ENCODE measurements at places on chromosomes 7 and 10. TPM values are rescaled to one million over a fixed set of nuclear protein-coding genes. Genes with fewer than 3 reads are reported as not detected.

- H3K4me1 ChIP-seq = no peaks in the 10 kb centered on the region
- no peak overlapping the region for H3K27ac ChIP-seq
- no peaks in the 10 kb centered on the region for H3K36me3 ChIP-seq
- no peak for DNase-seq
- no peaks in the 10 kb centered on the region for H3K27me3 ChIP-seq
These were observed 14.4 kb upstream of the TTYH3 start for GRCh38 chr7:2617325-2617905.

DNA sequence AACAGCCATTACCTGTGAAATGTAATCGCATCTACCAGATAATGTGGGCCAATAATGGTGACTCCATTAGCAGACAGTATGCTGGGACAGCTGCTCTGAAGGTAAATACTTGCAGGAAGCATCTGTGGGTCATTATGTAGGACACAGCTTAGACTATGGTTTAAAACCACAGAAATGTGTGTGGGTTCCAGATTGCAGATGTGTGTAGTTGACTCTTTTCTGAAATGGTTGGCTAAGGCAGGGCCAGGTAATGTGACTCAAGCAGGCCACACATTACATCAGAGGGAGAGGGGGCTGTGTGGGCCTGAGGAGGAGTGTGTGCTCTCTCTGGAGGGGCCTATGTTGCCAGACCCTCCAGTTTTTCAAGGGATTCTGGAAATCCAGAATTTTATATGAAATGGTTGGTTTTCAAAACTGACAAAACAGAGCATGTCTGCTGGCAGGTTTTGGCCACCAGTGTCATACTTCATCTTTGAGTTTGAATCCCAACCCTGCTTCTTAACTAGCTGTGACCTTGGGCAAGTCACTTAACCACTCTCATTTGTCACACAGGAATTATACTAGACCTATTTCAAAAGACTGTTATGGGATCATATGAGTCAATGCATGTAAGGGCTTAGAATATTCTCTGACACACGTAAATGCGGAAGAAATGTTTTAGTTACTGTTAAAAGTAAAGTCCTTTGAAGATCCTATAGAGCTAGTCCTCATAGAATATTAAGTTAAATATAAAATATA lies 64.5 kb downstream of the MCMBP start:
- no peak overlapping the region for H3K4me3 ChIP-seq
- H3K27me3 ChIP-seq = no peaks in the 10 kb centered on the region
- H3K36me3 ChIP-seq = peaks cover 20% of the 10 kb centered on the region

DNA sequence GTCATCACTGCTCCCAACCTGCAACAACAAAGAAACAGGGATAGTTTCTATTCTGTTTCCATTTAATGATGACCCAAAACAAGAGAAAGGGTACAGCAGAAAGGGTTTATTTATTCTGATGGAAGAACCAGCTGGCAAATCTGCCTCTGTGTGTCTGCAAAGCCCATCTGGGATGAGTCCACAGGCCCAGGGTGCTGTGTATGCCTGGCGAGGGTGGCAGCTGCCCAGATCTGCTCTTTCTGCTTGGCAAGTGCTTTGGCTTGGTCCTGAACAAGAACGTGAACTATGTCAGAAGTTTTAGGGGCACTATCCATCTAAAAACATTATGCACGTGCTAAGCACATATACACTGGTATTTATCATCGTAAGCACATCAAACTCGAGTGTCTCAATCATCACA lies 333.8 kb downstream of the CXCL12 start:
- H3K27me3 ChIP-seq = peaks cover 12% of the 10 kb centered on the region
- peaks cover 2% of the 10 kb centered on the region for H3K4me1 ChIP-seq
- H3K36me3 ChIP-seq = no peaks in the 10 kb centered on the region
- no peak for DNase-seq
- no peak overlapping the region for H3K27ac ChIP-seq
- no peak overlapping the region for H3K4me3 ChIP-seq

DNA sequence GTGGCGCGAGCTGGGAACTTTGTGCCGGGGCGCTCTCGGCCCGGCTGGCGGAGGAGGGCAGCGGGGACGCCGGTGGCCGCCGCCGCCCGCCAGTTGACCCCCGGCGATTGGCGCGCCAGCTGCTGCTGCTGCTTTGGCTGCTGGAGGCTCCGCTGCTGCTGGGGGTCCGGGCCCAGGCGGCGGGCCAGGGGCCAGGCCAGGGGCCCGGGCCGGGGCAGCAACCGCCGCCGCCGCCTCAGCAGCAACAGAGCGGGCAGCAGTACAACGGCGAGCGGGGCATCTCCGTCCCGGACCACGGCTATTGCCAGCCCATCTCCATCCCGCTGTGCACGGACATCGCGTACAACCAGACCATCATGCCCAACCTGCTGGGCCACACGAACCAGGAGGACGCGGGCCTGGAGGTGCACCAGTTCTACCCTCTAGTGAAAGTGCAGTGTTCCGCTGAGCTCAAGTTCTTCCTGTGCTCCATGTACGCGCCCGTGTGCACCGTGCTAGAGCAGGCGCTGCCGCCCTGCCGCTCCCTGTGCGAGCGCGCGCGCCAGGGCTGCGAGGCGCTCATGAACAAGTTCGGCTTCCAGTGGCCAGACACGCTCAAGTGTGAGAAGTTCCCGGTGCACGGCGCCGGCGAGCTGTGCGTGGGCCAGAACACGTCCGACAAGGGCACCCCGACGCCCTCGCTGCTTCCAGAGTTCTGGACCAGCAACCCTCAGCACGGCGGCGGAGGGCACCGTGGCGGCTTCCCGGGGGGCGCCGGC lies 870 bp downstream of the FZD1 start:
- no peaks in the 10 kb centered on the region for H3K36me3 ChIP-seq
- peaks cover 7% of the 10 kb centered on the region for H3K4me1 ChIP-seq
- H3K27ac ChIP-seq = no peak overlapping the region
- peaks cover 52% of the 10 kb centered on the region for H3K27me3 ChIP-seq
- DNase-seq = peak; percentile 11
- H3K4me3 ChIP-seq = peak overlapping the region; percentile 83

DNA sequence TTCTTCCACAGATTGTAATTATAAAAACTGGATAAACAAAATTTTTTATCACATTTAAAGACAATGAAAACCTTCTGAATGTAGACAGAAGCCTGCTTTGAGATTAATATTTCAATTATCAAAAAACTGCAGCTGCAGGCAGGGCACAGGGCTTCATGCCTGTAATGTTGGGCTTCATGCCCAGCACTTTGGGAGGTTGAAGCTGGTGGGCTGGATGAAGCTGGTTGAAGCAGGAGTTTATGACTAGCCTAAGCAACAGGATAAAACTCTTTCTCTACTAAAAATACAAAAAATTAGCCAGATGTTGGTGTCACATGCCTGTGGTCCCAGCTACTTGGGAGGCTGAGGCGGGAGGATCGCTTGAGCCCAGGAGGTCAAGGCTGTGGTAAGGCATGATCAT lies 41.2 kb downstream of the PDZD8 start:
- H3K27ac ChIP-seq = no peak overlapping the region
- no peak for DNase-seq
- H3K27me3 ChIP-seq = no peaks in the 10 kb centered on the region
- H3K4me3 ChIP-seq = no peak overlapping the region

DNA sequence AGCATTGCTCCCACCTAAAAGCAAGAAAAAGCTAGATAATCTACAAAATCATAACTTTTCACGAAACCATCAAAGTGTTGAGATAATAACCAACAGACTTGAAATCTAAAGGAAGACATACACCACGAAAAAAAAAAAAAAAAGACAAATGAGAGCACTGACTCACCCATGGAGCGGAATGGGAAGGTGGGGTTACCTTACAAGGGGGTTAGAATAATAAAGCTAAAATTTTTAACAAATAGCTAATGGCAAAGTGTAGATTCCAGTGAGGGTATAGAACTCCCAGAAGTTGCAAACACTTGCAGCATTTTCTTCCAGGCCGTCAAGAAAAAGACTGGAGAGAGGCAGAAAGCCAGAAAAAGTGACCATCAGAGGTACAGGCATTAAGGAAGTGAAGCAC lies 27.2 kb downstream of the IPMK start:
- no peak for DNase-seq
- no peak overlapping the region for H3K4me3 ChIP-seq
- H3K27ac ChIP-seq = no peak overlapping the region
- H3K4me1 ChIP-seq = peaks cover 18% of the 10 kb centered on the region
- H3K27me3 ChIP-seq = no peaks in the 10 kb centered on the region

- H3K36me3 ChIP-seq = no peaks in the 10 kb centered on the region
- H3K4me1 ChIP-seq = no peaks in the 10 kb centered on the region
- no peak overlapping the region for H3K27ac ChIP-seq
- no peak for DNase-seq
- no peak overlapping the region for H3K4me3 ChIP-seq
- H3K27me3 ChIP-seq = no peaks in the 10 kb centered on the region
These were observed 357.1 kb downstream of the PCLO start for GRCh38 chr7:82805527-82805960.

DNA sequence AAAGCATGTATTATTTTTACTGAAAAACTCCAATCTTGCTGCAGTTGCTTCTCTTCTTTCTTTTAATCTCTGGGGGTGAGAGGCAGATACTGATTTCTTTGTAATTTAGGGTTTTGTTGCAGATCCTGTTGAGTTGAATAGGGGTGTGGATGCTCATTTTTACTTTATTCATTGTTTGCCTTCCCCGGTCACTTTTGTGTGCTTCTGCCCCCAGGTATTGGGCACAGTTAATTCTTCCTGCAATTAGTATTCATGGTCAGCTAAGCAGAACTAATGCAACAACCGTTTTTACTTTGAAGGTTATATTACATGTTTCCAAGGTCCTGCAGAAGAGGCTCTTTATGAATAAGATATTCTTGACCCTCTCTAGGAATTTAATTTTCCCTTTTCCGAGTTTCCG lies 96.4 kb downstream of the BUB3 start:
- no peaks in the 10 kb centered on the region for H3K27me3 ChIP-seq
- no peaks in the 10 kb centered on the region for H3K36me3 ChIP-seq
- H3K27ac ChIP-seq = no peak overlapping the region
- H3K4me1 ChIP-seq = no peaks in the 10 kb centered on the region
- DNase-seq = no peak
- no peak overlapping the region for H3K4me3 ChIP-seq

DNA sequence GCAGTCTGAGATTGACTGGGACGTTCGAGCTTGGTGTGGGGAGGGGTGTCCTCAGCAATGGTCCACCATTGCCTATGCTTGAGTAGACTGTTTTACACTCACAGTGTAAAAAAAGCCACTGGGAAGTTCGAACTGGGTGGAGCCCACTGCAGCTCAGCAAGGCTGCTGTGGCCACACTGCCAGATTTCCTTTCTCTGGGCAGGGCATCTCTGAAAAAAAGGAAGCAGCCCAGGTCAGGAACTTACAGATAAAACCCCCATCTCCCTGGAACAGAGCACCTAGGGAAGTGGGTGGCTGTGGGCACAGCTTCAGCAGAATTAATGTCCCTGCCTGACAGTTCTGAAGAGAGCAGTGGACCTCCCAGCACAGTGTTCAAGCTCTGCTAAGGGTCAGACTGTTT lies 80.3 kb downstream of the BICC1 start:
- H3K27ac ChIP-seq = no peak overlapping the region
- DNase-seq = no peak
- H3K4me3 ChIP-seq = no peak overlapping the region
- H3K27me3 ChIP-seq = no peaks in the 10 kb centered on the region
- H3K4me1 ChIP-seq = no peaks in the 10 kb centered on the region

- no peaks in the 10 kb centered on the region for H3K4me1 ChIP-seq
- no peak overlapping the region for H3K4me3 ChIP-seq
- no peak overlapping the region for H3K27ac ChIP-seq
- H3K27me3 ChIP-seq = no peaks in the 10 kb centered on the region
These were observed 1456.1 kb downstream of the GATA3 start for GRCh38 chr10:9510626-9511025.

GRCh38 chr10:47288916-47289495 lies 11.0 kb upstream of the GDF10 start:
- H3K27ac ChIP-seq = no peak overlapping the region
- H3K27me3 ChIP-seq = no peaks in the 10 kb centered on the region
- no peak overlapping the region for H3K4me3 ChIP-seq
- no peak for DNase-seq
- peaks cover 18% of the 10 kb centered on the region for H3K4me1 ChIP-seq

DNA sequence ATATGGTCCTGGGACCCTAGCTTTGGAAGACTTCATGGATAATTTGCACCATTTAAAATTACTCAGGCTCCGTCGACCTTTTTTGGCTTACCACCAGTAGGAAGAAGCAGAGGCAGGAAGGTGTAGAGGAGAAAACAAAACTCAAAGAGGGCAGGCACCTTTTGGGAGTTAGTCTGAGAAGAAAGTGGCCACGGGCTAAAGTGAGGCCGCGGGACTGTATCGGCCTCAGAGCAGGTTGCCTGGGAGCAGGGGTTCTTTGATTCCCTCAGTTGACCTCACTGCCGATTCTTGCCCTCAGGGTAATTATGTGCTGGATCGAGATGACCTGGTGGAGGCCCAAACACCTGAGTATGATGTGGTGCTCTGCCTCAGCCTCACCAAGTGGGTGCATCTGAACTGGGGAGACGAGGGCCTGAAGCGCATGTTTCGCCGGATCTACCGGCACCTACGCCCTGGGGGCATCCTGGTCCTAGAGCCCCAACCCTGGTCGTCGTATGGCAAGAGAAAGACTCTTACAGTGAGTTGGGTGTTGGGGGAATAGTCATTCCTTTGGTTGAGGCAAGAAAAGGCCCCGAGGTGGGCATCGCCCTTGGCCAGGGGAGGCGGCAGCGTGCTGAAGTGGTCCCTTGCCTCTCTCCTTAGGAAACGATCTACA lies 3.1 kb downstream of the MEPCE start:
- H3K4me1 ChIP-seq = peaks cover 37% of the 10 kb centered on the region
- H3K27ac ChIP-seq = peak overlapping the region; percentile 5
- no peaks in the 10 kb centered on the region for H3K27me3 ChIP-seq
- no peak overlapping the region for H3K4me3 ChIP-seq

DNA sequence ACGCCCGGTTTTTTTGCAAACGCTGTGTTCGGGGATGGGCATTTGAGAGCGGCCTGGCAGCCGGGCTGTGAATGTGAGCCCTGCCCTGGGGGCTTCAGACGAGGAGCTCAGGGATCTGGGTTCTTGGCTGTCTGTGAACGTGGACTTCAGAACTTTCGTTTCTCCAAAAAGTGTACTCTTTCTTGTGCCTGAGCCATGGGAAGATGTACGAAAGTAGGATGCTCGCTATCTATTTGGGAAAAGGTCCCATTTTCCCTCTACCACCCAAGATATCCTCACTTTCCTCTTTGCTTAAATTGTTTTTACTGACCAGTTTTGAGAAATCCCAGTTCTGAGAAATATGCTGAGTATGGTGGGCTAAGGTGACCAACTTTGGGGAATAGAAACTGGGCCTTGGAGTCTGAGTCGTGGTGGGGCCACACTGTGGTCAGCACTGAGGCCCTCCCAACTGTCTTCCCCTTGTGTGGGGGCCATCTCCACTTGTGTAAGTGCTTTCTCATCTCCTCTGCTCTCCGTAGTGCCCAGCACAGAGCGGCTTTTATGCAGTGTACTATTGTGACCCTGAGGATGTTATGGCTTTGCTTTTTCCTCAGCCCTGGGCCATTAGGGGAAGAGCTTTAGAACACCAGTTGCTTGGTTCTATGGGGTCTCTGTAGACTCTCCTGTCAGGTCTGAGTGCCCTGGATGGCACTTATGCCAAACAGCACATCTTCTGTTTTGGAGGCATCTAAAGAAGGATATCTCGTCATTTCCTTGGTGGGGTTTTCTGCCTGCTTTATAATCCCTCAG lies 918 bp downstream of the DBNL start:
- DNase-seq = no peak
- H3K4me1 ChIP-seq = peaks cover 30% of the 10 kb centered on the region
- H3K27ac ChIP-seq = peak overlapping the region; percentile 87
- H3K27me3 ChIP-seq = no peaks in the 10 kb centered on the region

Gene RADIL
- 0.16 TPM for total RNA-seq

Gene SDK1
- 1.2 TPM for total RNA-seq

Gene SGCE
- total RNA-seq = 2.0 TPM

Gene PNLIPRP1
- not detected for total RNA-seq

Gene SORBS1
- total RNA-seq = 0.43 TPM

Gene CTAGE6
- 0.78 TPM for total RNA-seq

Gene NRF1
- 25.4 TPM for total RNA-seq

Gene MAPK8
- total RNA-seq = 82.8 TPM

Gene ADRB1
- total RNA-seq = not detected

Gene ZNF33A
- total RNA-seq = 19.5 TPM

All from activated T-helper 2 cell treated with anti-CD3 and anti-CD28 coated beads, Interferon-gamma antibody, Interleukin-2, Interleukin-4, amounts not matched to agents 10 μg/mL and 5 μg/mL and 100 μg/mL, durations not matched to agents 14 hours and 24 hours and 36 hours (primary cell).